NK-92 treated with Interleukin-12 subunit alpha and Interleukin-12 subunit beta, amount 100 ng/mL, for 24 hours (cell line): ENCODE measurements at places on chromosomes 4 and X.

- DNase-seq: no peak
Measured at GRCh38 chr4:14636563-14636962, 365.7 kb upstream of the CPEB2 start.

DNA sequence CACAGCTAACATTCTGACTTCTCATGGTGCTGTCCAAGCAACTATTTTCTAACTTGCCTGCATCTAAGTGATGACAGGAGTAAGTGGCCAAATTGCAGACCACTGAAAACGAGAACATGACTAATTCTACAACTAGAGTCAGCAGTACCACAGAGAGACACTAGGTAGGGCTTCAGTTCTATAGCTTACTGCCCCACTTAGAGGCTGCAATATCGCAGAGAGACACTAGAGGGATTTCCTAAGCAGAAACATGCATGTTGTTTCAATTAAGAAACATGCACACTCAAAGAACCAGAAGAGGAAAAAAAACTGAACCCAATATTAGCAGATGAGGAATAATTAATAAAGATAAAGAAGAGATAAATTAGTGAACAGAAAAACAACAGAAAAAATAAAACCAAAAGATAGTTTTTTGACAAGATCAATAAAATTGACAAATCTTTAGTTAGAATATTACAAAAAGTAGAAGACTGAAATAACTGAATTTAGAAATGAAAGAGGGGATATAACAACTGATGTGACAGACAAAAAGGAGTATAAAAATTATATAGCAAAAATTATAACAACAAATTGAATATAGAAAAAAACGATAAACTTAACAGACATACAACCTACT, 100.8 kb downstream of the SPIN4 start:
- no peak for DNase-seq

DNA sequence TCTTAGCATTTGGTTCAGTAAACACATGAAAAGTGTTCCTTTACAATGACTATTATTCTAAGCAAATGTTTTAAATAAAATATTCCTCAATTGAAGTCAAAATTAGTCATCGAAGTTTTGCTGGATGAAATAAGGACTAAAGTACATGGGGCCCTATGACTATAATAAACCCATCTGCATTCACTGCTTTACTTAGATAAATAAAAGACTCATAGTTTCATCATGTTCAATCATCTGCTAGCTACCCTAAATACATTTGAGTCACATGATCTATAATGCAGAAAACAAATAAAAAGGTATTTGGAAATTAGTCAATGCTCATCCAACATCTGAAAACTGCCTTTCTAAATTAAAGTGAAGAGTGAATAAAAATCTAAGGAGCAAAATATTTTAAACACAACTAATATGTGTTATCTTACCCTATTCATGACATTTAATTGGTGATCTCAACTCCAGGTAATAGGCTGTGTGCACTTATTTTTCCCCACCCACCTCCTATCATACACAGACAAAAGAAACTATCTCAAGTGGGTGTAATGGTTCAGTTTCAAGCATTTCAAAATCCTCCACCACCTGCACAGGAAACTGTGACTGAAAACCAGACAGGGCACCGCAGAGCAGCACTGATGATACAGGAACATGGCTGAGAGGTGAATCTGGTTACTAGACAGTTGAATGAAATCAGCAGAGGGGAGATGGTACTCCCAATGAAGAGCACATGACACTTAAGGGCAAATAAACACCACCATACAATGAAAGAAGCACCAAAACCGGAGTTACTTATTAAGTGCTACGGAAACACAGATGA, 78.6 kb downstream of the CAMK2D start:
- no peak for DNase-seq

GRCh38 chrX:135454816-135455215, 33.1 kb downstream of the SMIM10L2A start:
- DNase-seq: no peak

GRCh38 chr4:106986486-106986885, 49.6 kb downstream of the DKK2 start:
- no peak for DNase-seq

GRCh38 chr4:135122457-135122856, 920.9 kb upstream of the PABPC4L start:
- DNase-seq: no peak

GRCh38 chr4:115090483-115091075, 22.8 kb downstream of the NDST4 start:
- DNase-seq: no peak

DNA sequence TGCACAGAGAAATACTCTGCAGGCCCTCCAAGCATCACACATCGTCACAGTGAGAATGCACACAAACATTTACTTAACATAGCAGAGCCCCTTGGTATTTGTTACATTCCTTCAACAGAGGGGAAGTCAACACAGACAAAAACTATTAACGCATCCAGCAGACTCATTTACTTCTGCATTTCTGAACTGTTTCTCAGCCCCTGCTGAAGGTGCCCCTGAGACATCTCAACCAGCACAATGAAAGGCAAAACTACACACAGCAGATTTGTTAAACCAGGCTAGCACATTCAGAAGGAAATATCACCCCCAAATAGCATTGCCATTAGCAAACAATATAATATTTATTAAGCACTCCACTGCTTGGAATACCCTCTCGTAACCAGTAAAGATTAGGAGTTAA, 367.0 kb downstream of the RAB28 start:
- no peak for DNase-seq

GRCh38 chr4:58368221-58368620, 1258.0 kb upstream of the IGFBP7 start:
- DNase-seq: no peak
